Stimulated activated CD4-positive, alpha-beta T cell treated with anti-CD3 and anti-CD28 coated beads, Interleukin-12 subunit alpha, Interleukin-12 subunit beta, amount 100 ng/mL, for 24 hours (primary cell): ENCODE measurements at places on chromosomes 6 and 20.

DNA sequence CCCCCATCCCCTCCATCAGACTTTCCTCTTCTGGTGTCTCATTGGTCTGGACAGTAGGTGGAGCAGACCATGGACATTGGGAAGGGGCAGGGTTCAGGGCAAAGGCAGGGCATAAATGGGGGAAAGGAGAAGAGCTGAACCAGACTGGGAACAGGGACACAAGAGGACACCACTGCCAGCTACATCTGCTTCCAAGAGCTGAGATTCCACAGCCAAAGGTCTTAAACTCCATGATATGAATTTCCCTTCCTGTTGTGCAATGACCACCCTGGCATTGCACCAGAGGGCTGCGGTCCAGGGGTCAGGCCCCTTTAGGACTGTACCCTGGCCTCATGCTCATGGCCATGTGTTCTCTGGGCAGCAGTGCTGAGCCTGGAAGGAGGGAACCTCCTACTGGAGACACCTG is 137.9 kb downstream of the MAFB start:
- no peak for DNase-seq

- no peak for DNase-seq
These were observed 132.2 kb downstream of the SNX5 start for GRCh38 chr20:17836303-17836861.

DNA sequence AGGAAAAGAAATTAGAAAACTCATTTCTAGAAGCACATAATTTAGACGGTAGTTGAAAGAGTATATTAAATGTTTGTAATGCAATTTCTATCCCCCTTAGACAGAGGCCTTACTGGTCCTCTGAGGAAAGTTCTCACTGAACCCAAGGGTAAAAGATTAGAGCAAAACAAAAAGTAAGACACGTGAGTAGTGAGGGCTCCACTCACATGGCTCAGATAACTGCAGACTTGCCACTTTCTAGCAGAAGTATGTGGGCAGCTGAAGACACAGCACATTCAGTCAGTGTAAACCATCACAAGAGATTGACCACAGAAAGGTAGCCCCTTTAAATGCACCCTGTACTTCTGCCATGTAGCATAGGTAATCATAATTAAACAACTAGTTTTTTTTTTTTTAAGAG is 193.8 kb downstream of the BTBD9 start:
- DNase-seq, result no peak

- no peak for DNase-seq
These were observed 211.5 kb downstream of the SOX4 start for GRCh38 chr6:21804941-21805610.

GRCh38 chr20:61320691-61321425 is 68.8 kb downstream of the CDH4 start:
- DNase-seq, result no peak

DNA sequence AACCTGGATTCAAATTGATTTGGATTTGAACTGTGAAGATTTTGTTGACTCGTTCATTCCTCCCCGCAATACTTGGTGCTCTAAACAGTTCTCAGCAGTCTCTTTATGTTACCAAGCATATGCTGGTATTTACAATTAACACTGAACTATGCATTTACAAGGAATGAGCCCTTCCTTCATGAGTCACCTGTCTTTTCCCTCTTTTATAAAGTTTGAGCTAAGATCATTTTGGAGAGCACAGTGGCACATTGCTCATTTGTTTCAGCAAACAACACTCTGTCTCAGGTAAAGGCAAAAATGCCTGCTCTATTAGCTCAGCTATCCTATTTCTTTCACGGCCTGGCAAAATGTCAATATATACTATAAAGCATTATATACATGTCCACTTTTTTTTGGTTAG is 285.4 kb downstream of the PHACTR1 start:
- DNase-seq, result no peak

GRCh38 chr6:7180751-7181150 is 73.0 kb downstream of the RREB1 start:
- no peak for DNase-seq

DNA sequence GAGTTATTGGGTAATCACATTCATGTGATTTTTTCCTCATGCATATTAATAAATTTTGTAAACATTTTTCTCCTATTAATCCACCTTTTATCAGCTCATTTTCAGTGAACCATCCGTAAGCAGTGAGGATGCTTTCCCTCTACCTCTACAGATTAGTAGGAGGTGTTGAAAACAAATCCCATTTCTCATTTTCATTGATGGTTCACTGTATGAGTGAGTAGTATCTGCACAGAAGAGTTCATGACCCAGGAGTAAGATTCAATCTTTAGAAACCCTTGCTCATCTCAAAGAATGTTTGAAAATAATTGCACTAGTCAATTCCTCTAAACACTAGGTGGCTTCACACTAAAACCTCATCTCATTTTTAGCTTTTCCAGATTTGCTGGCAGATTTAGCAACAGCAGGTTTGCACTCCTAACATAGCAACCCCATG is 440.0 kb downstream of the HAO1 start:
- DNase-seq, result no peak

GRCh38 chr6:133621751-133622150 is 267.2 kb upstream of the TCF21 start:
- no peak for DNase-seq

DNA sequence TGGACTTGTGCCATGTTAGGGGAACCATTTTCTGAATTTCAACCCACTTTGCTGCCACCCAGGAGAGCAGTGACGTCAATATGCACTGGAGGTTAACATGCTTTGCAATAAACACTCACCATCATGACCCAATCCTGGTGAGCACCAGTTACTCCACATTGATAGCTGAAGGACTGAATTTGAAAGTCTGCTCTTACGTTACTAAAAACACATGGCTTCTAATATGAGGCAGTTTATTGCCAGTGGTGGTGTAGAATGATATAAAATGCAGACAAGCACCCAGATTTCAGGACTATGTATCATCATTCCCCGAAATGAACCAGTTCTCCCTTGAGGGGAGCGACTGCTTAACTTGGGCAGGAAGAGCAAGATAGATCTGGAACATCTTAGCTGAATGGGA is 23.8 kb downstream of the RFPL4B start:
- no peak for DNase-seq

GRCh38 chr20:33789109-33789857 is 21.9 kb upstream of the CHMP4B start:
- no peak for DNase-seq

- DNase-seq, result peak; percentile 46
These were observed 1.1 kb upstream of the TMEM74B start for GRCh38 chr20:1185790-1186334.

DNA sequence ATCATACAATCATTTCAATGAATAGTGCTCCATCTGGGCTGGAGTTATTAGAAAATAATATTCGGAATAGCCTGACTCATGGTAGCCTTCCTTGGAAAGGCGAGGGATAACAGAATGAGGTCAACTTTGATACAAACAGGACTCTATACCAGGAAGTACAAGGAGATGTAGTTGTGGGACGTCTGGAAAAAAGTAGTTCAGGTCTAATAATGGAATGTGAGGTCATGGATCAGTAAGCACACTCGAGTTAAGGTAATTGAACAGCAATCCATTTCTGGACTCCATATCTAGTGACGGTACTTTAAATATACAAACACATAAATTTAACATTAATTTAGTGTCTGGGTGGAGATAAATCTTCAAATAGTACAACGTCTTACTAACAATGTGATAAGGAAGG is 1204.0 kb upstream of the ADGRB3 start:
- no peak for DNase-seq

DNA sequence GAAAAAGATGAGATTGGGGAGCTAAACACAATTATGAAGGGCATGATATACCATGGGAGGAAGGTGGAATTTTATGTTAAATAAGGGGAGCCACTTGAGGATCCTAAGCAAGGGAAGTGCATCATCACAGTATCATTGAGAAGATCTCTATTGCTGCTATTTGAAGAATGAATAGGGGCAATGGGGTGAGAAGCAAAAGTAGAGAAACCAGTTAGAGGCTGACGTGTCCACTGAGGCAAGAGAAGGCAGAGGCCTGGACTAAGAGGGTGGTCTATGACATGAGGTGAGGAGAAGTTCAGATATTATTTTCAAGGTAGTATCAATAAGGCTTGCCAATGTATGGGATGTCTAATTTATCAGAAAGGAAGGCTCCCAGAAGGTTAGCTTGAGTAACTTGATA is 111.6 kb downstream of the TENT5A start:
- DNase-seq, result no peak

DNA sequence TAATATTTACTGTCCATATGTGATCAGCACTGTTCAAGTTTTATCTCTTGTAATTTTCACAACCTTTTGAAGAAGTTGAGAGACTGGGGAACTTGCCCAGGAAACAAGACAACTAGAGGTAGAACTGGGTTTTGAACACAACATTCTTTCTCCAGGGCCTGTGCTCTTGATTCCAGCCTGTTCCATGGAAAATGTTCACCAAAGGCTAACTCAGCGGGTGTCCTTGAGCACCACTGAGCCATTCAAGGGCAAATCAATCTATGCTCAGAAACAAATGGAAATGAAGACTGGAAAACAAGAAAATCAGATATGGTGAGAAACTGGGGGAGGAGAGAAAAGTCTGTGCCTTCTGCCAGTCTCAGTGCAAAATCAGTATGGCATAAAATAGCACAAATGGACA is 682.2 kb upstream of the AGPAT4 start:
- no peak for DNase-seq

DNA sequence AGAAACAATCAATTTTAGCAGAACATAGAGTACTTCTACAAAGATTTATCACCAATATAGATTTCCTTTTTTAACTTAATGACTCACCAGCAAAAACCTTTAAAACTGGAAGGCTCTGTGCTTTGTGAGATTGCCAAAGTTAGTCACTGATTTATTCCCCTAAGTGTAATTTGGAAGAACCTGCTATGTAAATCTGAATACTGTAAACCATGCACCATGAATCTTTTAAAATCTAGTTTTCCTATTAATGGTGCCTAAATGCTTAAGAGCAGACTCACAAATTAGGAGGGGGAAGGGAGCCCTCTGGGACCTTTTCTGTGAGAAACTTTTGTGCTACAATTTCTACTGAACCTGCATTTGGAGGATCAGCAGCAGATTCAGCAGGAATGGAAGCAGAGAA is 57.8 kb upstream of the PNRC1 start:
- no peak for DNase-seq

DNA sequence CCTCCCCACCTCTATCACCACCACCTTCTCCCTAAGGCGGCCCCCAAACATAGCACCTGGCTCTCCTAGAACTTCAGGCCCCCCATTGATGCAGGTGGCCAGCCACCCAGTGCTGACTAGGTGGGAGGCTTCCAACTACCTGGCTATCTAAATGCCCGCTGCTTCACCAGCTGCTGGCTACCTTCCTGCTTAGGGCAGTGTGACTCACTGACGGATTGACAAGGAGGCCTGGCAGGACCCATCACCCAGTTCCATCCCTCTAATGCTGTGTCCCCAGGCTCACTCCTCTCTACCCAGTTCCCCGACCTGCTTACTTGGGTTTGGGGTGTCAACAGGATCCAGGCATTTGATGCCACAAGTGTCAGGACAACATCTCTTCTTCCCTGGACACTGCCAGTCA is 1.1 kb downstream of the SLPI start:
- DNase-seq, result no peak

- DNase-seq, result no peak
These were observed 2.6 kb downstream of the ASF1A start for GRCh38 chr6:118896339-118897136.

DNA sequence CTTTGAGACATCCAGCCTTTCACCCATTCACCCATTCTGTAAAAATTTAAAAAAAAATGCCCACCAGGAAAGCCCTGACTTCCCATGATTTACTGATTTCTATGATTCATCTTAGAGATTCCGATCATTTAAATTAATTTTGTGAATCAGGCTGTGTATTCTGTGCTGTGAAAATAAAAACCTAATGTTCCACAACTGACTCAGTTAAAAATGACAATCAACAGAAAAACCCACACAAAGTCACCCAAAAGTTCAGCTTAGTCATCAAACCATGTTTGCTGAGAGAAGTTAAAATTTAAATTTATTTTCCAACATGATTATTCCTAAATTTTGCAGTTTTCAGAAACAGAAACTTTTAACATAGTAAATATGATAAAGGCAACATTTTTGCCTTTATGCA is 509.9 kb downstream of the TENT5A start:
- no peak for DNase-seq

DNA sequence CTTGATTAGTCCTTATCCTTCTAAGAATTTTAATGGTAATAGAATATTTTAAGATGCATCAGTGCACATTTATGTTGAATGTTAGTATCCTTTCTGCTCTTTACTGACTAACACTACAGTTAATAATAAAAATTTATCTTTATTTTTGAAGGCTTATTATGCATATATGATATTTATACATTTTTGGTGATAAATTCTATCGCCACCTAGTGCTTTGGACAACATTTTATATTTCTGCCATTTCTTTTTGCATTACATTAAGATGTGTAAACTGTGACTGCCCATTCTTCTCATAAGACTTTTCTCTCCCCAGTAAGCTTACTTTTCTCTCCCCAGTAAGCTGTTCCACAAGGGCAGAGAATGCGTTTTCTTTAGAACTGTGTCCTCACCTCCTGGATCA is 252.3 kb downstream of the GRIK2 start:
- DNase-seq, result no peak

- no peak for DNase-seq
These were observed 31.5 kb upstream of the RANBP9 start for GRCh38 chr6:13742961-13743735.

GRCh38 chr20:9686455-9686854 is 152.4 kb downstream of the PAK5 start:
- DNase-seq, result no peak

- no peak for DNase-seq
These were observed 2.1 kb downstream of the DLL1 start for GRCh38 chr6:170288852-170289179.

DNA sequence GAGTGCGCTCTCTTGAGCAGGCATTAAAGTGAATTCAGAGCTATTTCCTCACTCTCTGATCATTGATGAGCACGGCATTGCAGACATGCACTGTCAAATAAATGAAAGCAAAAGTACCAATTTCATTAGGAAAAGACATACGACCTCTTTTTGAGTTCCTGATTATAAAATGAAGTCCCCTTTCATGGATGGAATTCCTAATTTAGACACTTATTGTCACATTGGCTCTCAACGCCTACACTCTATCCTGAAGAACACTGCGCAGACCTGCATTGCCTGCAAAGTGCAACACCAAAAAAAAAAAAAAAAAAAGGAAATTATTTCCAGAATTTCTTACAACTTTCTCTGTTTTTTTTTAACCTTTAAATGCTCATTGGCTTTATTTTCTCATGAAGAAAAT is 1.6 kb downstream of the ADGRB3 start:
- DNase-seq, result no peak

- no peak for DNase-seq
These were observed 148.7 kb upstream of the PHACTR3 start for GRCh38 chr20:59455402-59456341.
